HFFc6 (cell line): ENCODE measurements at places on chromosomes 4 and X.

GRCh38 chr4:61666244-61666643 lies 466.1 kb downstream of the ADGRL3 start:
- no peak for DNase-seq

DNA sequence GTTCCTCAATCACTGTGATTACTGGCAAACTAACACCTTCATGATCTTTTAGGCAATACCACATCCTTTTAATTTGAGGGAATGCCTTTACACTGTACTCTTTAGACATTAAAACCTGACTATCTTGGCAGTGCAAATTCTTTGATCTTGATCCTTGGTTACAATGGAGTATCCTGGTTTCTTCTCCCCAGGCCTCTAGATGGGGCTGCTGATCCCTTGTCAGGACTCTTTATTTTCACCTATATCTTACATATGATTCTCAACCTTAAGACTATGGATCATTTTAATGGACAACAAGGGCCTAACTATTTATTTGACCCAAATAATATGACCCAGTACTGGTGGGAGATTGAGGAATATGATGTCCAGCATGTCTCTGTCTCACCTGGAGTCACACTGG lies 1005.5 kb upstream of the INTU start:
- peak; percentile 23 for DNase-seq

- DNase-seq = no peak
These were observed 5.2 kb upstream of the ENAM start for GRCh38 chr4:70623323-70623722.

DNA sequence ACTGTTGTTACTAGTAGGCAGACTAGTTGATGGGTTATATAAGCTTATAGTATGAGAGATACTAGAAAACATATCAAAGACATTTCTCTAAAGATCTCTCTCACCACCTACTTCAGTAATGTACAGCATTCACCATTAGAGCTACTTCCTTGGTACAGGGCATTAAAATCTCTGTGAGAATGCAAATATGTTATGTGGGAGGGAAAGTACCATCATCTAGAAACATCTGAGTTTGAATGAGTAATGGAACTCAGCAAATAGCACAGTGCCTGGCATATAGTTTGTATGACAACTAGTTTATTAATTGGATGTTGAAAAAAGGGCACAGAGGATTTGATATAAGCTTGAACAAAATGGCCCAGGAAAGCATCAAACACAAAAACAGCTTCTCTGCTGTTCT lies 211.1 kb downstream of the GLUD2 start:
- no peak for DNase-seq

DNA sequence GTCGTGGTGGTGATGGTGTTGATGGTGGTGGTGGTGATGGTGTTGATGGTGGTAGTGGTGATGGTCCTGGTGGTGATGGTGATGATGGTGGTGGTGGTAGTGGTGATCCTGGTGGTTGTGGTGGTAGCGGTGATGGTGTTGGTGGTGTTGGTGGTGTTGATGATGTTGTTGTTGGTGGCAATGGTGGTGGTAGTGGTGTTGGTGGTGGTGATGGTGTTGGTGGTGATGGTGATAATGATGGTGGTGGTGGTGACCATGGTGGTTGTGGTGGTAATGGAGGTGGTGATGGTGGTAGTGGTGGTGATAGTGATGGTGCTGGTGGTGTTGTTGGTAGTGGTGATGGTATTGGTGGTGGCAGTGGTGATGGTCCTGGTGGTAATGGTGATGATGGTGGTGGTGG lies 49.1 kb downstream of the TLR10 start:
- no peak for DNase-seq

DNA sequence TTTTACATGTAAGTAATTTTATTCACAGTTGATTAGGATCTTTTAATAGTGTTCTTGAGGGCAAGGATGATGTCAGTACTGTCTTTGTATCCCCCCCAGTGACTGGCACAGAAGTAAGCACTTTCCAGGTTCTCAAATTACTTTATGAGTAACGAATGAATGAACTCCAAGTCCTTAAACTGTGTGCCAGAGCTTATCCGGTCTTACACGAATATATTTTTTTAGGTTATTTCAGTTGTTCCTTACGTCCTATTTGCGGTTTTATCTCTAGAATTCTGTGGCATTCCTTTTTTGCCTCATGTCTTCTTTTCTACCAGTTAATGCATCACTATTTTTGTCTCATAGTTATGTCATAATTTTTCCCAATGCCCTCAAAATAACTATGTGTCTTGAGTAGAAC lies 106.9 kb upstream of the MID1IP1 start:
- DNase-seq = no peak

GRCh38 chr4:24927049-24927448 lies 14.2 kb upstream of the CCDC149 start:
- no peak for DNase-seq

GRCh38 chr4:140450352-140450751 lies 22.9 kb upstream of the CLGN start:
- no peak for DNase-seq

DNA sequence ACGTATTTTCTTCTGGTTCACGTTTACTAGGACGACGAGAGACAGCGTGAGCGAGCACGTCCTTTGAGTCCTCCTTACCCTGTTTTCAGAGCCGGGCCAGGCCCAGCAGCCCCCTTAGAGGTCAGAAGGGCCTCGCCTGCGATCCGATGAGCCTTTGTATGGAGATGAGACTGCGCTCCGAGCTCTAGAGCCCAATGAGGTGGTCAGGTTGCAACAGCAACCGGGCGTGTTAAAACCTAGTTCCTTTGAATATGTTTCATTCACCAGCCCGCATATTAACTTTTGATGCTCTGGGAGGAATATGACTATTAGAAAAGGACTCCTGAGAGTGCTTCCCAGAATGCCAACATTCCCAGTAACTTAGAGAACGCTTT lies 55.6 kb upstream of the TADA2B start:
- peak; percentile 42 for DNase-seq

- DNase-seq = peak; percentile 33
These were observed 130.6 kb upstream of the GLRA2 start for GRCh38 chrX:14398725-14399124.

DNA sequence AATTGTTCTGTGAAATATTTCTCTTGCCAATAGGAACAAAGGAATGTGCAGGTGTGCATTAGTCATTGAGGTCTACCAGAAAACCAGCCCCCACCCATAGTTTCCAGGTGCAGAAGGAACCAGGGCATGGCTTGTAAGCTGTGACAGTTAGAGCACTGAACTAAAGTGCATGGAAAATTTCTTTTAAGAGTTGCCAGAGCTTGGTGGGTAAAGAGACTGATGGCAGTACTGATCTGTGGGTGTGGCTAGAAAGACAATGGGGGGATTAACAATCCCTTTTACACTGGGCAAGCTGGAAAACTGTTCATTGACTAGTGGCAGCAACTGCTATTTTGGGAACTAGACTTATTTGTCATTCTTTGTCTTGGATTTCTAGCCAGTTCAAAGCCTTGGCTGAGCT lies 326.9 kb downstream of the PCDH19 start:
- no peak for DNase-seq

DNA sequence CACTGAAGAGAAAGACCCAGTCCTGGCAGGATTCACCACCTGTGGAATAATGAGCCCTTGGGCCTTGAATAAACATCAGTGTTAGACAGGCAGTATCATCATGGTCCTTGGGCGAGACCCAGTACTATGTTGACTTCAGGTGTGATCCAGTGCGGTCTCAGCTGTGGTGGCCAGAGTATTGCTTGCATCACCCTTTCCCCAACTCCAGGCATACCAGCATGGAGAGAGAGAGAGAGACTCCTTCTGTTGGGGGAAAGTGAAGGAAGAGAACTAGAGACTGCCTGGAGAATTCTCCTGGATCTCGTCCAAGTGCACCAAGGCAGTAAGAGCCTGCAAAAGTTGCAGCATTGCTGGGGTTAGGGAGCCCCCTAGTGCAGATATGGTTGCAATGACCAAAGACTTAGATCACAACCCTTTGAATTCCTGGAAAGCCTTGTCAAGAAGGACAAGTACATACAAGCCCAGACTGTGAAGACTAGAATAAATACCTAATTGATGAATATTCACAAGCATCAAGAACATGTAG lies 61.1 kb upstream of the VAMP7 start:
- peak; percentile 74 for DNase-seq

GRCh38 chr4:165398570-165398969 lies 19.8 kb downstream of the CPE start:
- DNase-seq = no peak

GRCh38 chr4:176671532-176671931 lies 121.2 kb downstream of the VEGFC start:
- DNase-seq = no peak

DNA sequence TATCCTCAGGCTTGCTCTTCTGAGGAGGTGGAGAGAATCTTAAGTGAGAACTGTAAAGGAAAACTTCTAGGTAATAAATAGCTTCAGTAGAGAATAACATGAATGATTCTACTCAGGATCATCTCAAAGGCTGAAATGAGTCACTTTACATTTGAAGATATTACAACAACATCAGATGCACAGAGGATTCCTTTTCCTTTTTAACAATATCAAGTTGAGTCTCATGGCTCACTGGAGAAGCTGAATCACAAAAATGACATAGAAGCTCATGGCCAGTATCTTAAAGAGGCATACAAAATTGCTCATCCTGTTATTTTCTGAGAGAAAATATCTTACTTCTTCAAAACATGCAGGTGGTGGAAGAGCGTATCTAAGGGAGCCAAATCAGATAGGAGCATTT lies 72.5 kb upstream of the EMCN start:
- DNase-seq = peak; percentile 15

DNA sequence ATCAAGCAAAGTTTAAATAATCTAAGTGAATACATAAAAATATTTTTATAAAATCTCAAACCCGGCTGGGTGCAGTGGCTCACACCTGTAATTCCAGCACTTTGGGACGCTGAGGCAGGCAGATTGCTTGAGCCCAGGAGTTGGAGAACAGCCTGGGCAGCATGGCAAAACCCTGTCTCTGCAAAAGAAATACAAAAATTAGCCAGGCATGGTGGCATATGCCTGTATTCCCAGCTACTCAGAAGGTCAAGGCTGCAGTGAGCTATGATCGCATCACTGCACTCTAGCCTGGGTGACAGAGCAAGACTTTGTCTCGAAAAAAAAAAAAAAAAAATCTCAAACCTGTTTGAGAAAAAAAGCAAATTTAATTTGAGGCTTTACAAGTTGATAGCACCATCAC lies 96.9 kb upstream of the GPR34 start:
- no peak for DNase-seq

- no peak for DNase-seq
These were observed 92.4 kb upstream of the SMIM10 start for GRCh38 chrX:134898440-134898839.

GRCh38 chr4:25756503-25756902 lies 100.9 kb downstream of the SLC34A2 start:
- DNase-seq = no peak

DNA sequence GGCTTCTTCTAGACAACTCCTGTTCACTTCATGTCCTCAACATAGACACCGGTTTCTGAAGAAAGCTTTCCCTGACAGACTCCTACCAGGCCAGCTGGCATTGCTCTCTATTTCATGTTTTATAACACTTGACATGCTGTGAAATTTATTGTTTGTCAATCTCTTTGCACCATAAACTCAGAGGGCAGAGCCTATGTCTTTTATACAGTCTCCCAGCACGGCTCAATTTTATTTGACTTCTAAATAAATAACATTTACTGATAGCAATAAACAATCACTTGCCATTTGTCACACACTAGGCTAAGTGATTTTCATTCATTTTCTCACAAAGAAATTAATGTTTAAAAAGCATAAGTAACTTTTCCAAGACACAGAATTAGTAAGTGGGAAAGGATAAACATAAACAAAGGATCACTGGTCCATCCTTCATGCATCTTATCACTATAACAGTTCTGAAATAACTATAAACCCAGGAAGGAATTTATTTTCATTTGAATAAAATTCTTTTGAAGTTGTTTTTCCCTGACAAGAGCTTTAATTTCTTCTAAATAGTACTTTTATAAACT lies 577.6 kb downstream of the TECRL start:
- DNase-seq = no peak

GRCh38 chr4:91113130-91113706 lies 986.0 kb downstream of the CCSER1 start:
- no peak for DNase-seq

- DNase-seq = peak; percentile 84
These were observed 18.9 kb downstream of the TMPRSS11E start for GRCh38 chr4:68466185-68466584.

GRCh38 chr4:37358748-37359147 lies 114.2 kb downstream of the NWD2 start:
- DNase-seq = no peak

GRCh38 chr4:106364282-106364681 lies 4.3 kb downstream of the GIMD1 start:
- DNase-seq = no peak

- no peak for DNase-seq
These were observed 78.8 kb downstream of the NHS start for GRCh38 chrX:17453788-17454187.

DNA sequence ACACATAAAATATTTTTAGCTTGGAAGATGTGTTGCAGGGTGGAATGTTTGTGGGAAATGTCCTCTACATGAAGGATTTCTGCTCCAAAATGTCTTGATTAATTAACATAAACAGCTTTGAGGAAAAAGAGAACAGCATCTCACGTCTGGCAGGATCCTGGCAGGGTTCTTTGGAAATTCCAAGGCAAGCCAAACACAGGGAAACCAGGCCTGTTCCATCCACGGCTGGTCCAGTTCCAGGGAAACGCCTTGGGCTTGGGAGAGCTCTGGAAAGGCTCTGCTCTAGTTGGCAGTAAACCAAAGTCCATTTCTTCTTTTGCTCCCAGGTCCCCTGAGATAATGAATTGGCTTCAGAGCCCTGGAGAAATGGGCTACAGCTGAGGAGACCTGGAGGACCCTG lies 42.4 kb upstream of the GAB1 start:
- no peak for DNase-seq

DNA sequence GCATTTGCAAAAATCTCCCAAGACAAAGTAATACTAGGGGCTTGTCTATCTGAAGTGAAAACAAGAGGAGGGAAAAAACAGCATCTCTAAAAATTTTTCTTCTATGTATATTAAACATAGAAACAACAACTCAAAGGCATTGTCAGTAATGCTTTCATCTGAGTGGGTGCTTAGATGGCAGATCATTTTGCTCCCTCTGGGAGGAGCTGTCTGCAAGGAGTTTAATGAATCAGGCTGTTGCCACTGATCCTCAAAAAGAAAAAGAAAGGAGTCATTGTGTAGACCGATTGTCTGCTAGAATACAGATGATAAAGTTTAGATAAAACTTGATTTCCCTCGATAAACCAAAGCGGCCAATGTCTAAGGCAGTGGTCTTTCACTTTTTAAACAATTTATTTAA lies 49.7 kb upstream of the KLHL8 start:
- peak; percentile 38 for DNase-seq

- DNase-seq = peak; percentile 70
These were observed 105.7 kb upstream of the PDLIM3 start for GRCh38 chr4:185640811-185641675.

DNA sequence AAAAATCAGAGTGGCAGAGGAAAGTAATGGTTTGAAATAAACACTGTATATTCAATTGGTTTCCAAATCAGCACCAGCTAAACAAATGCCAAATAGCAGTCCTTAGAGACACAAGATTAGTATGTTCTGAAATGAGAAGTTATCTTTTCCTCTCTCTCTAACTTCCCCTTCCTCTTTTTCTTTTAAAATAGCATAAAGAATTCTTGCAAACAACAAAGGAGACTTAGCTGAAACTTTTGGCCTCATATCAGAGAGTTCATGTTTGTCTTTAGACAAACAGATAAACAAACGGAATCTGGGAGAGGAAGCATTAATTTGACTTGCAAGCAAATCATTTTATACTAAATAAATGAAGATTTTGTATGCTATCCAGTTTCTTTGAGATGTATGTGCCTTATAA lies 399.0 kb downstream of the GBA3 start:
- DNase-seq = no peak
